Stimulated activated CD4-positive, alpha-beta T cell treated with anti-CD3 and anti-CD28 coated beads, TNF-alpha, amount 100 ng/mL, for 4 hours (primary cell): ENCODE measurements at places on chromosomes 5 and 9.

DNA sequence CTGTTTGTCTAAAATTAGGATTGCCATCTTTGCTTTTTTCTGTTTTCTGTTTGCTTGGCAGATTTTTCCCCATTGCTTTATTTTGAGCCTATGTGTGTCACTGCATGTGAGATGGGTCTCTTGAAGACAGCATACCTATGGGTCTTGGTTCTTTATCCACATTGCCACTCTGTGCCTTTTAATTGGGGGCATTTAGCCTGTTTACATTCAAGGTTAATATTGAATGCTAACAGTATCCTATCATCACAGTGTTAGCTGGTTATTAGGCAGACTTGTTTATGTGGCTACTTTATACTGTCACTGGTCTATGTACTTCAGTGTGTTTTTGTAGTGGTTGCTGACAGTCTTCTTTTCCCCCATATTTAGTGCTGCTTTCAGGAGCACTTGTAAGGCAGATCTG lies 67.3 kb downstream of the ISOC1 start:
- no peak for DNase-seq

GRCh38 chr9:73853549-73853948 lies 643.6 kb upstream of the RORB start:
- DNase-seq = no peak

DNA sequence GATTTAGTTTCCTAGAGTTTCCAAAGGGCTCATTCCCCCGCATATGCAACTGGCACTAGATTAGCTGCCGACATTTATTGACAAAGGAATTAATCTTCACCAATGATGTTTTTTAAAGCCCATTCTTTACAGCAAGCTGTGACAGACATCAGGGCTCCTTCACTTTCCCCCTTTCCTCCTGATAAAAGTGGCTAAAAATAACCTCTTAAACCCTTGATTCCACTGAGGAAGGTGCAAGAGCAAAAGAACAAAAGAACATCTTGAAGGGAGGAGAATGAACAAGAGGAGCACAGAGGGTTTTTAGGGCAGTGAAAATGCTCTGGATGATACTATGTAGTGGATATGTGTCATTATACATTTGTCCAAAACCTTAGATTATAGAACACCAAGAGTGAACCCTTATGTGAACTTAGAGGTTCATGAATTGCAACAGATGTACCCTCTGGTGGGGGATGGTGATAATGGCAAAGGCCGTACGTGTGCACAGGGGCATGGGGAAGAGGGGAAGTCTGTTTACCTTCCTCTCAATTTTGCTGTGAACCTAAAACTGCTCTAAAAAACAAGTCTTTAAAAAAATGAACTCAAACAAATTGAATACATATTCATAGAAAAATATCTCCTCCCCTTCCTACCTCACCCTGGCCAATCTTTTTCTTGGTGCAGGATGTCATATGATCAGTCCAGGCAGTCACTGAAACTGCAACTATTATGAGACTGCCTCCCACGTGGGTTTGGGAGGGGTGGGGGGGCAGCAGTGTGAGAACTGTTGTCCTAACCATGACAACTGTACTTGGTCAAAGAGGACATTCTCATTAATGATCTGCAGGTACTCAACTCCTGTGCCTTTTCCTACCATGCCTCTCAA lies 83.0 kb downstream of the MARCHF3 start:
- no peak for DNase-seq

GRCh38 chr5:14326035-14326903 lies 183.1 kb downstream of the TRIO start:
- no peak for DNase-seq

- no peak for DNase-seq
Observed at GRCh38 chr5:139593716-139594319, 32.7 kb downstream of the UBE2D2 start.

DNA sequence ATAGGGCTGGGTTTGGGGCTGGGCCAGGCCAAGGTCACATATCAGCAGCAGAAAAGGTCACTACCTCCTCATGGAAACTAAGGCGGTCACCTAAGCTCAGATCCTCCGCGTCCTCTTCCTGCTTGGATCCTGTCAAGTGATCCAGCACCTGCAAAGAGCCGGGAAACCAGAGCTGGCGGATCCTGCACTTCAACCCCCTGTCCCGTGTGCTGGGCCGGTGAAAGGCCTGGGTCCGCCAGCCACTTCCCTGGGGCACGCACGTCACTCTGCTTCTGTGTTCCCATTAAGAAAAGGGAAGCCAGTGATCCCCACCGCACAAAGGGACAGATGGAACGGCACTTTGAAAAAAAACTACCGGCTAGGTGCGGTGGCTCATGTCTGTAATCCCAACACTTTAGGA lies 61.3 kb upstream of the STXBP1 start:
- no peak for DNase-seq

DNA sequence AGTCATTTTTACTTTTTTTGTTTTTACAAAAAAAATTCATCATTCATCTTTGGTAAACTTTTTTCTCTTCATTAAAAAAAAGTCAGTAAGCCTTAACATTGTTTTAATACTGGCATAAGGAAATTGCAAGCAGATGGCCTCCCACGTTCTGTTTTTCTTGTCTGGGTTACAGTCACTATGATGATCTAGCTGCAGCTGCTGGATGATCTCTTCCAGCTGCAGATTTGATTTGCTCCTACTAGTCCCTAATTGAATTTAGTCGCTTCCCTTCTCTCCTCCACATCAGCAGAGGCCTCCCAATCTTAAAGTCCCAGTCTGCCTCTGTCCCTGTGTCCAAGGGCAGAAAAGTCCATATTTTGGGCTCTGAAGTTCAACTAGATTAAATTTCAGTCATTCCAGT lies 106.8 kb upstream of the PTGER4 start:
- DNase-seq = no peak

DNA sequence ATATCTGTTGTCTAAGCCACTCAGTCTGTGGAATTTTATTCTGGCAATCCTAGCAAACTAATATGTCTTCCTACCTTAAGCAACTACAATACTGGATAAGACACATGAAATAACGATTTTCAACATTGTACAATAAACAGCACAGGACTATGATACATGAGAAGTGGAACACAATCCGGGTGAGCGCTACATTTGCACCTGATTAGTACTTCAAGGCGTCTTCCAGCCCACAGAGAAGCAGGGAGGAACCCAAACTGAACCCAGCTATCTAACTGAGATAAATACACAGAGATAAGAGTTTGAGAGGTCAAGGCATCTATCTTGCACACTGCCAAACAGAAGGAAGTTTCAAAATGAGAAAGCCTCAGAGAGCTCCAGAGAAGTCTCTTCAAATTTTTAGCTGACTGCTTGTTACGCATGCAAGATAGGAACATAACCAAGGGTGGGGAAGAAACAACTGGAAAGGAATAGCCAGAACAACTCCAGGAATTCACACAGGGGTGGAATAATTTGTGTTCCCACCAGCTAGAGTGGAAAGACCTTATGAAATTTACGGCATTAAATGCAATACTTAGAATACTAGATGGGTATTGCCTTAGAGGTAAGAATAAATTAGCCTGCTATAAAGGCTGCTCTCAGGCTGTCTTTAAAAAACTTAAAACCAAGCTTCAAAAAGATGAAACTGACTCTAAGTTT lies 481.8 kb downstream of the MTRR start:
- no peak for DNase-seq

DNA sequence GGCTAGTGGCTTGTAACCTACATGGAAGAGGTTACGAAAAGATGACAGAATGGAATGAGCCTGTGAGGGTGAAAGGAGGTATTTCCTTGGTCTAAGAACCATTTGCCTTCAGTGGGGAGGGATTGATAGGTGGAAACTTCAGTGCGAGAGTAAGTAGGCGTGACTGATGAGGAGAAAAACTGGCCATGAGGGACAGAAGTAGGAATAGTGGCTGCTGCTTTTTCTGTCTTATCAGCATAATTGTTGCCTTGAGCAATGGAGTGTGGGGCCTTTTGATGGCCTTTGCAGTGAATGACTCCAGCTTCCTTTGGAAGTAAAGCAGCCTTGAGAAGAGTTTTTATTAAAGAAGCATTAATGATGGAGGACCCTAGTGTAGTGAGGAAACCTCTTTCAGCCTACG lies 9.0 kb upstream of the ZNF79 start:
- DNase-seq = no peak

GRCh38 chr5:95725937-95726810 lies 5.0 kb upstream of the RHOBTB3 start:
- DNase-seq = no peak

GRCh38 chr9:6566409-6567139 lies 79.0 kb downstream of the GLDC start:
- DNase-seq = no peak

GRCh38 chr5:154755361-154756008 lies at the start of gene LARP1:
Gene LARP1, plus strand, starts transcription at chr5:154755377. Its CDS starts 381 bp downstream, at chr5:154755758.
- no peak for DNase-seq

GRCh38 chr9:110545705-110546104 lies 33.8 kb downstream of the SVEP1 start:
- DNase-seq = no peak

GRCh38 chr5:54736003-54736797 lies 218.6 kb downstream of the SNX18 start:
- DNase-seq = no peak

GRCh38 chr5:171839112-171839511 lies 53.5 kb downstream of the SMIM23 start:
- no peak for DNase-seq

DNA sequence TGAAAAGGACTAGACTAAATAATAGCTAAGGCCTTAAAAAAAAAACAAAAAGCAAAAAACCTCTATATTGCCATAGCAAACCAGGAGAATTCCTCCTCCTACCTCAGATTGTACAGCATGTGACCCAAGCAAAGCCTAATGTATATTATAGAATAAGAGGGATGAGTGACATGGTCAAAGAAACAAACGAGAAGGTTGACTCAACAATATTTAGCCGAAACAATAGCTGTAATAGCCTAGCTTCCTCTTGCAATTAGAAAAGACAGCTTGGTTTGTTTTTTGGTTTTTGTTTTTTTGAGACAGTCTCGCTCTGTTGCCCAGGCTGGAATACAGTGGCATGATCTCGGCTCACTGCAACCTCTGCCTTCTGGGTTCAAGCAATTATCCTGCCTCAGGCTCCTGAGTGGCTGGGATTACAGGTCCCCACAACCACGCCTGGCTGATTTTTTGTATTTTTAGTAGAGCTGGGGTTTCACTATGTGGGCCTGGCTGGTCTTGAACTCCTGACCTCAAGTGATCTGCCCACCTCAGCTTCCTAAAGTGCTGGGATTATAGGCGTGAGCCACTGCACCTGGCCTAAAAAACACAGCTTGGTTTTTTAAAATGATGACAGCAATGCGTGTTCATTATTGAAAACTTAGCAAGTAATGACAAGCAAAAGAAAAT lies 5.6 kb downstream of the NLN start:
- no peak for DNase-seq

DNA sequence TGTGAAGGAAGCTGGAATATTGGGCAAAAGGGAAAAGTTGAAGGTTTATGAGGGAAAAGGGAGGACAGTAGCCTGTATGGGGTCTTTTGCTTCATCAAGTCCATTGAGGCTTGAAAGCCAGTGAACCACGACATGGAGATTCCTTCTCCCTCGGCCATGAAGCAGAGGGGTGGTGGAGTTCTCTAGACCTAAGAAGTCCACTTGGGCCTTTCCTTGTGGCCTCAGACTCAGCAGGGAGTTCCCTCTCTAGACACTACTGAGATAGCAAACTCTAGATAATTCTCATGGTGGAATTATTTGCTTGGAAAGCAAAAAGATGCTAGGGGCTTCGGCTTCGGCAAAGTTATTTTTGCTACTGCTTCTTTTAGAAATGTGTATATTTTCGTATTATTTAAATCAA lies 78.5 kb downstream of the FOXD1 start:
- DNase-seq = no peak

- DNase-seq = no peak
Observed at GRCh38 chr9:82991671-82992070, 71.3 kb downstream of the RASEF start.

DNA sequence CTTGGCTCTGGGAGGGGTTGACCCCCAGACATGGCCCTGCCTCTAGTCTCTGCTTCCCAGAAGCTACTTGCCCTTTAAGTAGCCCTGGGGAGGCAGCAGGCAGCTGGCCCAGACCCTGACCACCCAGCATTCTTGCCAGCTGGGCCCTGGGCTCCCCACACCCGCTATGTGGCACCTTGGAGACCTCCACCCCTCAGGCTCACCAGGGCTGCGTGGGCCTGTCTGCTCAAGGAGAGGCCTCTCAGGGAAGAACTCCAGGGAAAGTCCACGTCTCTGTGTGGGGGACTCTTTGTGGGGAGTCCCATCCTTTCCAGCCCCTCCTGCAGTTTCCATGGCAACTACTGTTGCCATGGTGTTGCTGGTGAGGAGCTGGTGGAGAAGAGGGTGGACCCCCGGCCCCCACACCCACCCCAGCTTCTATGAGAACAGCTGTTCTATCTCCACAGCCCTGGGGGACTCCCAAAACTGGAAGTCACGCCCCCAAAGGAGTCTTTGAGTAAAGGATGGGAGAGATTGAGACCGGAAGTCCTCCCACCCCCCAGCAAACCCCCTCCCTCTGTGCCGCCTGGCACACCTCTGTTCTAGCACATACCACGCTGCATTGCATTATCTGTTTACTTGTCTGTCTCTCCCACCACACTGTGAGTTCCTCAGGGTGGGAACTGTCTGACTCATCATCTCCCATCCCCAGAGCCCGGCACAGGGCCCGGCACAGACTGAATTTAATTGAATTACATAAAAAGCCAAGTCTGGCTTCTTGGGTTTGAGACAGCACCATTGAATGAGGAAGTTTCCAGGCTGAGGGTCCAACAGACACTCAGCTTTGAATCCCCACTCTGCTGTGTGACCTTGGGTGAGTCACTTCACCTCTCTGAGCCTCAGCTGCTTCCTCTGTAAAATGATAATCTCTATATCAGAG lies 12.6 kb downstream of the DNM1 start:
- DNase-seq = no peak

DNA sequence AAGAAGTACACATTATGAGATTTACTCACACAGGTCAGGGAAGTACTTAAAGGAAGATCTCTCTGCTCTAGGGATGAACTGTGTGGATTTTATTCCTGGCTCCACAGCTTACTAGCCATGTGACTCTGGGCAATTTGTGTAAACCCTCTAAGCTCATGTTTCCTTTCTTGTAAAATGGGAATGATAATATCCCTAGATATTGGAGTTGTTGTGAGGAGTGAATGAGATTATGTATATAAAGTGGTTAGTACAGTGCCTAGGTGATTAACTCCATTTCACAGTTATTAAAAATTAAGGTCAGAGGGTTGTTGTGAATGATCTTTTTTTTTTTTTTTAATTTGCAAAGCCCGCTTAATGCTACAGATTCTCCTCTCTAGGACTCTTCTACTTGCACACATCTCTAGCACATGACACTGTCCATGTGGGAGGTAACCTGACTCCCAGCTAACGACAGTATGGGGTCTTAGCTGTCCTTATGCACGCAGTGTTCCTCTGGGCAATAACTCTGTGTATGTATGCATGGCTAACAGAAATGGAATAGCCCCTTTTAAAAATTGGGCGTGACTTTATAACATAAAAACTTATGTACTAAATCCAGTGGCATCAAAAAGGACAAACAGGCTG lies 23.9 kb upstream of the MYOT start:
- DNase-seq = no peak

DNA sequence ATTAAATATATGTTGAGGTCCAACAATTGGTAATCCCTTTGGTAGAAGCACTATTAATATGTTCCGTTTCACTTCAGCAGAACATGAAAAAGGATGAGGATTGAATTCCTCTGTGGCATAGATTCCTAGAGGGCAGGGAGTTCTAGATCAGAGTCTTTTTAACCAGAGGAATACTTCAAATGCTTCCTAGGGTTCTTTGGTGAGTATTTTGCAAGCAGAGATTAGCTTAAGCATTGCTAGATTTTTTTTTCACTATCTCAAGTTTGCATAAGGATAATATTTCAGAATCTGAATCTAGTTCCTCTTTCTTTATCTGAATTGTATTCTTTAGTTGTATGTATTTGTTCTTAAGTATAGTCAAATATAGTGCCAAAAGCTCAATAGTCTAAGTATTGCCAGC lies 116.6 kb upstream of the ADAMTSL1 start:
- no peak for DNase-seq

- DNase-seq = no peak
Observed at GRCh38 chr9:120438836-120439546, 141.0 kb downstream of the CDK5RAP2 start.
